ENCODE measurements at places on chromosomes 6 and 20.

DNA sequence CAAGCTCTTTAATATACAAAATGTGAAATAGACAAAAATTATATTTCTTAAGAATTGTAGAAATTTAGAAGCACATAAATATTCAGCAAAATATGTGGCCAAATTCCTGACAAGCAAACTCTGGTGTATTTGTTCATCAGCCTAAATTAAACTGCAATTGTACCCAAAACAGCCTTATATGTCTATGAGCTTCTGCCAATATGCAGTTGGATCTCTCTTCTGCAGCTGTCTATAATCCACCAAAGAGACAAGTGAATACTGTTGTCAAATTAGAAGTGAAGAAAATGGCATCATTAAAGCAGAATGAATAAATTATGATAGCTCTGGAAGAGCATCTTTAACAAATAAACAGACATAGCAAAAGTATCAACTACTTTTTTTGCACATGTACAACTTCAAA, 755.7 kb downstream of the GRIK2 start:
- no peak for DNase-seq

DNA sequence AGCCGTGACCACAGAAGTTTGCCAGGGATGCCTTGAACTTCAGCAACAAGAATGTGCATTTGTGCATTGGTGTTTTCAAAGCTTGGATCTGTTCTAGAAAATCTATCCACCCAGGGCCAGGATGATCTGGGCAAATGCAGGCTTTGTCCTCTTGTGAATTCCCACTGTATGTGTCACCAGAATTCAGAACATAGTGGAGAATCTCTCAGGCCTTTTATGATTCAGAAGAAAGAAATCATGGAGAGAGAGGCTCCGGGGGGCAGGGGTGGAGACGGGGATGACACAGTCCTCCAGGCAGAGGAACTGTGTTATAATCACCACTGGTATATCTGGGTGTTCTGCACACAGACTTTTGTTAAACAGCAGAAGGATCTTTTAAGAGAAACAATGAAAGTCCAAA, 304.1 kb downstream of the CDH4 start:
- no peak for DNase-seq

DNA sequence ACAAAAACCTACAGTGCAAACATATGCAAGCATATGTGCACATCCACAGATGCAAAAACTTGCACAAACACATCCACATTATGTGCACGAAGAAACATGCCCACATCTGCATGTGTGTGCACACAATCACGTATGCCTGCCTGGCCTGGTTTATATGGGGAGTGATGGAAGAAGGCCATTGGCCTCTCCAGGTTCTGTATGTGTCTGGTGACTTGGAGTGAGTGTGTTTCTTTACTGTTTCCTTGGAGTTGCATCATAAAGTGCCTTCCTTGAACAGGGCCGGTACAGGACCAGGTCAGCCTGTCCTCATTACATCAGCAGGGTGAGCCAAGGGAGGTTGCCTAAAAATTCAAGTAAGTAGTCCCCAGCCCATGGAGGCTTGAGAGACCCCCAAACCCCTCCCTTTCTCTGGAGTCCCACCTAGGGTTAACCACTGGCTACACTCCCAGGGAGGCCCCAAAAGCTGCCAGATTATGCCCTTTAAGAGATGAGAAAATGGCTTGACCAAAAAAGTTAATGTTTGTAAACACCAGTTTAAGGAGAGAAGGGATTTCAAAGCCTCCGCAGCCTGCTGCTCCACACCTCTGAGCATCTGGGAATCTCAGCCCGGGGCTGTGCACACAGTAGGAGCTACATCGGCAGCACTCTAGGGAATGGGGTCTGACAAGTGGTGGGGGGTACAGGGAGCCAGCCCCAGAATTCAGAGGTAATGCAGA, 140.8 kb downstream of the VEGFA start:
- no peak for DNase-seq

- DNase-seq, result no peak
These were observed 135.1 kb downstream of the ZFP64 start for GRCh38 chr20:52056203-52057062.

DNA sequence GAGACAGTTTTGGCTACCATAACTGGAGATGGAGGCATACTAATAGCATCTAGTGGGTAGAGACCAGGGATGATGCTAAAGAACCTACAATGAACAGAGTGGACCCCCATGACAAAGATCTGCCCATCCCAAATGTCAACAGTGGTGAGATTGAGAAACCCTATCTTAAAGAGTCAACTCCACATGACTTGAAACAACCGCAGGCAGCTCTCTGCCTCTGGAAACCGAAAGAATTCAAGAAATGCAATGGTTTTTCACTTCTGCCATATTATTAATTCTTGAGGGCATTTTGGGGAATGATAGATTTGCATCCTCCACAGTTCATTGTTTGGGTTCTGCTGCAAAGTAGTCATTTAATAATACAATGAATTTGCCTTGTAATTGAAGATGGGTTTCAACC, 463.4 kb downstream of the MAFB start:
- no peak for DNase-seq
